ENCODE measurements at places on chromosomes 7 and 10.

DNA sequence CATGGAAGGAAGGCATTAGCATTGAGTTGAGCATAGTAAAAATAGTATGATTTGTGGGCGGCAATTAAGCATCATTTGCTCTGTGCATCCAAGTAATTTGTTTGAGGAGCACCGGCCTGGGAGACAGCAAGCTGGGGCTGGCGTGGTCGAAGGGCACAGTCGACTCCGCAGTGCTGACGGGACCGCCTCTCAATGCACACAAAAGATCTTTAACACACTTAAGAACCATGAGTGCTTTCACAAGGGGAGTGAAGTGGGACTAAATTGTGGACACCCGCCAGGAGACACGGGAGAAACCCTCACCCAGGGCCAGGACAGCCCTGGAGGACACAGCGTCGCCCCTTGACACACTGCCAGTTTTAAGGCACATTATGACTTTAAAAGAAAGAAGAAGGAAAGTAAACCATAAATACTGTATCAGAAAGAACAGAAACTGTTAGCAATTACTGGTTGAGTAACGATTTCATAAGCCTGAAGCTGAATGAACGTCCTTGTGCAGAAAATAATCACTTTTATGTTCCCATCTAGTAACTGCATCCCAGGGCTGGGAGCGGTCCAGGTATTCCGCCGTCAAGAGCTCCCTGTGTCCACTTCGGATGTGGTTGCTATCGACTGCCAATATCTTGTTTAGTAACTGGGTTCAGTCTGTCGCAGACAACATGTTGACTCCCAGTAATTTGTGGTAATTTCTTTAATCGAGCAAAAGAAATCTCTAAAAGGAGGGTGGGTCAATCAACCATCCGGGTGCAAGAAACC, 102.1 kb downstream of the EBF3 start:
- no peak for DNase-seq

DNA sequence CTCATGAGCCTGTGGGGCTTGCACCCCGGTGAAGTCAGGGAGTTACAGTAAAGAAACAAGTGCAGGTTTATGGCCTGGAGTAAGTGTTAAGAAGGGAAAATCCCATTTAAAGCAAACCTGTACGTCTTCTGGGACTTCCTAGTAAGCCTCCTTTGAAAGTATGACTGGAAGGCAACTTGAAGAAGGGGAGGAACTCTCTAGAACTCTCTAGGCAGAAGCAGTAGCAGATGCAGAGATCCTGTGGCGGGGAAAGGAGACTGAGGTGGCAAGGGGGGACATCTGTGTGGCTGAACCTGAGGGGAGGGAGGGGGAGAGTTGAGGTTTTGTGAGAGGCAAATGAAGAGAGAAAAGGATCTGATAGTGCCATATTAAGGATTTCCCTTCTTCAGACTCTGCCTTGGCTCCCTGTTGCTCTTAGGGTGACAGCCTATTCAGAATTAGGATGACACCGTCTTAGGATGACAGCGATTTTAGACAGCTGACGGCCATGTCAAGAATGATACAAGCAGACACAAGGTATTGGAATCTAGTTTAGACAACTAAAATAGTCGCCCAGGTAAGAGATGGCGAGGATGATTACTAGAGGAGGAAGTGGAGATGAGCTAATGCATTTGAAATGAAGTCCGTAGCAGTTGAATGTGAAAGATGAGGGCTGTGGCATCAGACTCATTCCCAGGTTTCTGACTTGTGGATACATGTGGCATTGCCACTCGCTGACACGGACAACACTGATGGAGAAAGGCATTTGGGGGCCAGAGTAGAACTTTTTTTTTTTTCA, 29.0 kb downstream of the CUL1 start:
- no peak for DNase-seq

DNA sequence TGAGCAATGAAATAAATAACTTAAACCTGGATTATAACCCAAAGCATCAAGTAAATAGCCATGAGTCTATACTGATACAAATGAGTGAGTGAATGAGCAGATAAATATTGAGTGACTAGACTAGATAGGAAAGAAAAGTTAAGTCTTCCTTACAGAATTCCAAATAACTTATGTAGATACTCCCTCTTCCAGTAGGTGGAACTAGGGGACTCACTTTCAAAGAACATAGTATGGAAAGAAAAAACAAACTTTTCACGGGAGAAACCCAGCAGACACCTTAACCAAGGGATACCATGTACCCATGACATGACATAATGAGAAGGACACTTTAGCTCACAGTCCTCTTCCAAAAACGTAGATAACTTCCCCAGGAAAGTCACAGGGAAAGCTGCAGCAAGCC, 32.2 kb downstream of the CSGALNACT2 start:
- DNase-seq: no peak

- no peak for DNase-seq
Observed at GRCh38 chr10:61319386-61320256, 133.6 kb downstream of the TMEM26 start.

DNA sequence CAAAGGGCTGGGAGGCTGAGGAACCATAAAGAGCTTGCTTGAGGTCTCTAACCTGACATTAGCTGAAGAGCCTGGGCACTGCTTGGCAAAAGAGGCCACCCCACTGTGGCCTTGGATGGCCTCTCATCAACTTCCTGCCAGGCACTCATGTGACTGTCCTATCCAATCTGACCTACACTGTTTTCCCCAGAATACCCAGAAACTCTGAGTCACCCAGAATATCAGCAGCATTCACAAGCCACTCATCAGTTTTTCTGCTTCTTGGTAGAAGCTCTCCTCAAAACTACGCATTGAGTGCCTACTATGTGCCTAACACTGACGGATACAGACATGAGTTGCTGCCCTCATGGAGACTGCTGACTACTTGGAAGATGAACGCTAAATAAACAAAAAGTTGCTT, 4.1 kb upstream of the NT5C2 start:
- no peak for DNase-seq

- DNase-seq: no peak
Observed at GRCh38 chr10:118687472-118687871, 67.3 kb downstream of the CACUL1 start.

- DNase-seq: no peak
Observed at GRCh38 chr7:146296028-146296427, 179.4 kb downstream of the CNTNAP2 start.

DNA sequence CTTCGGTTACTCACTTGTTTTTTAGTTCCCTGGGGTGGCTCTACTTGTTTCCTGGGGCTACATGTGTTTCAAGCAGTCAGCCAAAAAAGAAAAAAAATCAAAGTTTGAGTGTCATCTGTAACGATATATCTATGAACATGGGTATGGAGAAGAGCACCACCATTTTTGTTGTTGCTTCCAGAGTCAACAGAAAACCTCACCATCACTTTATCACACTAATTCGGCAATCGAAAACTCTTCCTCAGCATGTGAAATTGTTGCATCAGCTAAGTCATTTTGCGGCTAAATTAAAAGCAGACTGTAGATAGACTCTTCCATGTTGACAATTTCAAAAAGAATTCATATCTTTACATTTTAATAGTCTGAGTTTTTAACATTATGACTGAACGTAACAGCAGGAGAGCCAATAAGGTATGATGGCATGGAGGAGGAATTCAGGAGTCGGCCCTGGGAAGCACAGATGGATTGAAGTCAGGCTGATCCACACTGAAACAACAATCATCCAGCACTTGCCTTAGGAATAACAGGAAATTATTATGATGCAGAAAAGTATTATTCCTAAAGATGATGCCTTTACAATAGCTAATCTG, 455.7 kb upstream of the KLF6 start:
- no peak for DNase-seq

DNA sequence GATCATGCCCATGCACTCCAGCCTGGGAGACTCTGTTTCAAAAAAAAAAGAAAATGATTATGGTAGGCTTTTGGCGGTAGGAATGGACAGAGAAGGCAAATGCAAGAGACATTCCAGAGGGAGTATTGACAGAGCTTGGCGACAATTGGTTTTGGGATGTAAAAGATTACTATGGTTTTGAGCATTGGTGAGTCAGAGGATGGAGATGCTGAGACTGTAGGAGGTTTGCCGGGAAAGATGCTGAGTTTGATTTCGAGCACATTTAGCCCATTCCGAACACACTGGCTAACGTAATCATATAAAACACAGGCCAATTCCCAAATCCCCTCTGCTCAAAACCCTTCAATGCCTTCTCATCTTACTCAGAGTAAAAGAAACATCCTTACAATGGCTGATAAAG, 161.6 kb upstream of the MKLN1 start:
- DNase-seq: no peak

DNA sequence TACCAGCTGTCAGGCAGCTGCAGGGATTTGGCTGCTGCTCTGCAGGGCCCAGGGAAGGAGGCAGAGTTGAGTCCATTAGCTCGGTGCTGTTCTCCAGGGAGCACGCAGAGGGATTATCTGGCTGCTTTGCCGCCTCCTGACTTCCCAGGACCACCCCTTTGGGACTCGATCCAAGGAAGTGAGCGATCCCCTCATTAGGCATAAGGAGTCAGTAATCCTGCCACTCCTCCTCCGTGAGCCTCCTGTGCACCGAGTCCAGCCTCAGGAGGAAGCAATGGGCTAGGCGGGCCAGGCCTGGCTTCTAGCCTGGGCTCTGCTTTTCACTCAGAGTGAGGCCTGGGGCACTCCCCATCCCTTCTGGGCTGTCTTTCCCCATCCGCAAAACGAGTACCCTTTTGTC, 417.9 kb downstream of the RPS24 start:
- DNase-seq: no peak

GRCh38 chr7:47537716-47538675, 43.9 kb downstream of the TNS3 start:
- DNase-seq: no peak

GRCh38 chr10:33861016-33861704, 526.7 kb upstream of the NRP1 start:
- no peak for DNase-seq

- DNase-seq: peak; percentile 66
Observed at GRCh38 chr10:44300666-44301649, 83.9 kb downstream of the CXCL12 start.

GRCh38 chr7:97024209-97025129, at the start of gene DLX5:
TSS of gene DLX5 (minus strand) at chr7:97024831. CDS start at chr7:97024623, 208 bp downstream.
- no peak for DNase-seq

DNA sequence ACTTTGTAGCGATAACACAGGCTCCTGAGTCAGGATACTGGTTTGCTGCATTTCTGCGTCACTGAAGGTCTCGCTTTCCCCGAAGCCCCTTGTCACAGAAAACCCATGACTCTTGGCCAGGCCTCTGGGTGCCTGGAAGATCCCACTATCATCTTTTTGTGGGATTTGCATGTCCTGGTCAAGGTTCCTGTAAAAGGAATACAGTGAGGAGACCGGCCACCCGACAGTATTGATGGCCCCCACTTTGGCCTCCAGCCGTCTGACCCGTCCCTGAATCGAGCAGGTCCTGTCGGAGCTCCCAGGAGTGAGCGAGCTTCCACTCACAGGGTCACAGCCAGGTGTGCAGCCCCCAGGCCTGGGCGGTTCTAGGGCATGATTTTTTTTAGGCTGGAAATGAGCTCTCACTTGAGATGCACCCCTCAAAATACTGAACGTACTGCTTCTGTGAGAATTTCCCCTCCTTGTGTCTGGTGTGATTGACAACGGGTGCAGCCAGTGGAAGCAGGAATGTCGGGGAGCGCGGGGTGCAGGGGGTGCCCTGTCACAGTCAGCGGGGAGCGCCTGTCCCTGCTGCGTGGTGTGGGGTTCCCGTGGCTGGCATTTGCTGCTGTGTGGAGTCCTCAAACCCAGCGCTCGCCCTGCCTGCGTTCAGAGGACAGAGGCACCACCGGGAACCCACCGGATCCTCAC, 75.8 kb downstream of the DNAJB6 start:
- no peak for DNase-seq

DNA sequence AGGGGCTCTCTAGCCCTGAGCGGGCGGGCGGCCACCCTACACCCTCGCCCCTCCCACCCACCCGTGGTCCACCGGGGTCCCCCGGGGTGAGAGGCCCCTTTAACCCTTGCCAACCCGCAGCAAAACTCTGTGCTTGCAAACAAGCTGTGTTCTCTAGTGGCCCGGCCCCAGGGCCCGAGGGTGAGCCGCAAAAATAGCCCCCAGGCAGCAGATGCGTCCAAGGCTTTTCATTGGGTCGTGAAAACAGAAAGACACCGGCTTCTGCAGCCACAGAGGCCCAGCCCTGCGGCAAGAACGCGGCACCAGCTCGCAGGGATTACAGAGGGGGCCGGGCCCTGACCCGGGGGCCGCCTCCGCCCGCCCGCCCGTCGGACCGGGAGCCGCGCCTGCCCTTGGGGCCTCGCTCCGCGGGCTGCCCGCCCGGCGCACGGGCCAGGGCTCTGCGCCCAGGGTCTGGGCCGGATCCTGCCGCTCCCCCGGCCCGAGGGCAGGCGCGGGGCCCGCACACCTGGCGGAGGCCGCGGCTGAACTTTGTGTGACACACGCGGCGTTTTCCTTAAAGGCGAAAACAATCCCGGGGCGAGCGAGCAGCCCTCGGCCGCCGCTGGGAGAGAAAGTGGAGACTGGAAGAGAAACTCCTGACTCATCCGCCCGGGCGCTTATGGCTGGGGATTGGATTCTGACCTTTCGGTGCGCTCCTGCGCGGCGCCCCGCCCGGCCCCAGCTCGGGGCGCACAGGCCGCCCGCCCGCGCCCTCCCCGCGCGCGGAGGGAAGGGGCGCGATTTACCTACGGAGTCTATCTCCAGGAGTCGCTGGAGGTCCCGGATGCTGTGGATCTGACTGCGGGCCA, 2.8 kb downstream of the PDGFA start:
- no peak for DNase-seq

DNA sequence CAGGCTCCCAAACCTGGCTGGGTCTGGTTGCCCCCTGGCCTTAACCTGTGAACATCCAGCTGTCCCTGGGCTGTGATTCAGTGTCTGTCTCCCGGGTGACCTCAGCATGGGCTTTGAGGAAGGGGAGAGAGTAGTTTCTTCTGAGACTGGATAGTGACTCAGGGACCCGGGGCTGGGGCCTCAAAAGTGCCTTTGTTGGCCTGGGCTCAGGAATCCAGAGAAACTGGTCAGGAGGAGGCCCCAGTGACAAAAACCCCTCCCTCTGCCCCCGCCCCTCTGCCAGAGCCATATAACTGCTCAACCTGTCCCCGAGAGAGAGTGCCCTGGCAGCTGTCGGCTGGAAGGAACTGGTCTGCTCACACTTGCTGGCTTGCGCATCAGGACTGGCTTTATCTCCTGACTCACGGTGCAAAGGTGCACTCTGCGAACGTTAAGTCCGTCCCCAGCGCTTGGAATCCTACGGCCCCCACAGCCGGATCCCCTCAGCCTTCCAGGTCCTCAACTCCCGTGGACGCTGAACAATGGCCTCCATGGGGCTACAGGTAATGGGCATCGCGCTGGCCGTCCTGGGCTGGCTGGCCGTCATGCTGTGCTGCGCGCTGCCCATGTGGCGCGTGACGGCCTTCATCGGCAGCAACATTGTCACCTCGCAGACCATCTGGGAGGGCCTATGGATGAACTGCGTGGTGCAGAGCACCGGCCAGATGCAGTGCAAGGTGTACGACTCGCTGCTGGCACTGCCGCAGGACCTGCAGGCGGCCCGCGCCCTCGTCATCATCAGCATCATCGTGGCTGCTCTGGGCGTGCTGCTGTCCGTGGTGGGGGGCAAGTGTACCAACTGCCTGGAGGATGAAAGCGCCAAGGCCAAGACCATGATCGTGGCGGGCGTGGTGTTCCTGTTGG, at the start of gene CLDN4:
TSS of gene CLDN4 (plus strand) at position 316 of the 903 bp plus-strand sequence. CDS start at position 522, 206 bp downstream.
- DNase-seq: no peak

Data from GM06990 (cell line).